ENCODE measurements at places on chromosomes 11 and 22.
A peak's percentile ranks its signal among the peaks of the same experiment; 100 is the strongest.

DNA sequence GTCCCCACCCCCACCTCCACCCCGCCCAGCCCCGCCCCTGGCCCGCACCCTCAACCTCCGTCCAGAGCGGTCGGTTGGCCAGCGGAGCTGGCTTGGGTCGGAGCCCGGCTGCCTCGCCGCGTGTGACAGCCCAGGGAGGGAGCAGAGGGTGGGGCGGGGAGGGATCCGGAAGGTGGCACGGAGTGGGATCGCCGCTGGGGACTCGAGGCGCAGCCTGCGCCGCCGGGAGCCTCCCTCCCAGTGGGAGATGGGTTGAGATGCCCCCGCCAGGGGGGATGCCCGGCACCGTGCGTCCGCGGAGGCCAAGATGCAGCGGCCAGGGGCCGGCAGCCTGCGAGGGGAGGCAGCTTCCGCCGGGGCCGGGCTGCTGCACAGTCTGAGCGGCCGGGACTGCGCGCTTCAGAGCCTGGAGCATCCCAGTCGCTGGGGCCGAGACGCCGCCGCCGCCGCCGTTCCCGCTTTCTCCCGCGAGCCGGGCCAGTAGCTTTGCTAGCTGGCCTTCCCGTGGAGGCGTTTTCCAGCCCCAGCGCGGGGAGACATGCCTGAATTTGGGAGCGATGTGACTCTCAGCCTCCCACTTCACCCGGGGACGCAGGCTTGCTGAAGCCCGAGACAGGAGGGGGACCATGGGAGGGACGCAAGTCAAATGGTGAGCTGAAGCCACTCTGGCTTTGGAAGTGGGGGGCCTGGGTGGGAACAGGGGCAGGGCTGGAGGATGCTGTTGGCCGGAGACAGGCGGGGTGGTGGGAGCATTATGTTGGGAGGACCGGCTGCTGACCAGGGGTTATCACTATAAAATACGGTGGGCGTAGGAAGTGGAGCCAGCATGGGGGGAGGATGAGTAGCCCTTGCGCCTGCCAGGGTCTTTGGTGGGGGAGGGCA, 40.2 kb downstream of the DIXDC1 start:
- peak; percentile 71 for DNase-seq

- DNase-seq: no peak
Observed at GRCh38 chr11:130246738-130247137, 68.0 kb downstream of the ZBTB44 start.

DNA sequence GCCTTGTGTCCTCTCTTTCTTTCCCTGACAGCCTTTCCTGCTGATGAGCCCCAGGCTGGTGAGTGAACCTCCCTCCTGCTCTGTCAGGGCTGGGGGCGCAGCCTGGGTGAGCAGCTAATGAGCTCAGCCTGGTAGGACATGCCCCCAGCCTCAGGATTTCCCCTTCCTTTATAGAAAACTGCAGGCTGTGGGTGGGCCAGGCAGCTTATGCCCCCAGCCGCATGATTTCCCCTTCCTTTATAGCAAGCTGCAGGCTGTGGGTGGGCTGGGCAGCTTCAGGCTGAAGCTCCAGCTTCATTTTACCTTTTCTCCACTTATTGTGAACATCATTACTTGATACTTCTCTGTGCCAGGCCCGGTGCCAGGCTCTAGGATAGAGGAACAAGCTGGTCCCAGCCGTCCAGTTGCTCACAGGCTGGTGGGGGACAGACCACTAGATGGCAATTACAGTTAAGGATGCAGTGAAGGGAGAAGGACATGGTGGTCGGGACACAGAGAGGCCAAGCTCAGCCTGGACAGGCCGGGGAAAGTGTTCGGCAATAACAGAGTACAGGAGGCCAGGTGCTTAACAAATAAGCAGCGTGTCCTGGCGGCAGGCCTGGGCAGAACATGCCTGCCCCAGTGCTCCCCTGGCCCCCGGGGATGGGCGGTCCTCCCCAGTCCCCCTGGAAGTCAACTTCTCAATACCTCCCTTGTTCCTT, 5.3 kb downstream of the LGALS12 start:
- DNase-seq: no peak

GRCh38 chr11:88454881-88455280, 117.3 kb upstream of the CTSC start:
- DNase-seq: no peak

DNA sequence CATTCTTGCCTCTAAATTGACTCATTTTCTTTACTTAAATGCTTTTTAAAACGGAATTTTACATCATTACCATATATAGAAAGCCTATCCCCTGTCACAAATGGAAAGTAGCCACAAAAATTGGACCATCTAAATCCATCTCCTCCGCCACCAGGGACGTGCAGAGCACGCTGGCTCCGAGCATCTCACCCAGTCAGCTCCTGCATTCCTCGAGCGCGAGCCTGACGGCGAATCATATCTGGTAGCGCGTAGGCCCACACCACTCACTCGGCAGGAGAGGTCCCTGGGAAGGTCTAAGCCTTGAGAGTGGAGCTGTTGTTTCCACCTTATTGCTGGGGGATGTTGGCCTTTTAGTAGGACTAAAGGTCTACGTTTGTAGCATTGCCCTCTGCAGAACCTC, 152.4 kb downstream of the TRIM29 start:
- DNase-seq: no peak

GRCh38 chr11:33362051-33362910, 105.1 kb downstream of the HIPK3 start:
- peak; percentile 56 for DNase-seq

DNA sequence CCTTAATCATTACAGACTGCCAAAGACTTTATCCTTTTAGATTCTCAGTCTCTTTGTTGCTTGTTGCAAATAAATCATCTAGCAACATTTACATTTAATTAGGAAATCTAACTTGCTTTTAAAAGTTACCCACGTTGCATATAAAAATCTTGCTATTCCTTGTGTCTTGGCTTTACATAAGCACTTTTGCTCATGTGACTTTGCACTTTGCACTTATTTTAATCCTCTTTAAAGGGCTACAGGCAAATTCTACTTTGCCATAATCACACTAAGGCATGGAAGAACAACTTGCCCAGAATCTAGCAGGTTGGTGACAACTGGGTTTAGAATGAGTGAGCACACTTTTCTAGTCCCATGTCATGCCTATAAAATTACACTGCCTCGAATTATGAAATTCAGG, 25.9 kb downstream of the PRRG4 start:
- no peak for DNase-seq

DNA sequence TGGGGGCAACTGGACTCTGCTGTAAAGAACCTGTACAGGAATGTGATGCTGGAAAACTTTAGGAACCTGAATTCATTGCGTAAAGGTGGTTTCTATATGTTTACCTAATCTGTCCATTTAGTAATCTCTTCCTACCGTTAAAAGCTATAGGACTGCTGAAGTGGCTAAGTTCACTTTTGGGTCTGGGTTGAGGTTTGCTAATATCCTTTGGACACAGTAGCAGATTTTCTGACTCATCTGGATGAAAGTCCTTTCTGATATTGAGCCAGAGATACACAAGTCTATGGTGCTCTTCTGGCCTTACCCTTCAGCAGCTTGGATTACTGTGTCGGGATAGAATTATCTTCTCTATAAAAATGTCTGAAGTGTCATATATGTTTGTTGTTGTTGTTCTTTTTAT, 16.9 kb downstream of the ZNF215 start:
- DNase-seq: no peak

GRCh38 chr11:32963721-32964120, 52.0 kb upstream of the DEPDC7 start:
- no peak for DNase-seq

GRCh38 chr11:31940371-31941037, 129.4 kb upstream of the PAX6 start:
- no peak for DNase-seq

GRCh38 chr22:38258895-38259294, 13.9 kb downstream of the TMEM184B start:
- DNase-seq: no peak

DNA sequence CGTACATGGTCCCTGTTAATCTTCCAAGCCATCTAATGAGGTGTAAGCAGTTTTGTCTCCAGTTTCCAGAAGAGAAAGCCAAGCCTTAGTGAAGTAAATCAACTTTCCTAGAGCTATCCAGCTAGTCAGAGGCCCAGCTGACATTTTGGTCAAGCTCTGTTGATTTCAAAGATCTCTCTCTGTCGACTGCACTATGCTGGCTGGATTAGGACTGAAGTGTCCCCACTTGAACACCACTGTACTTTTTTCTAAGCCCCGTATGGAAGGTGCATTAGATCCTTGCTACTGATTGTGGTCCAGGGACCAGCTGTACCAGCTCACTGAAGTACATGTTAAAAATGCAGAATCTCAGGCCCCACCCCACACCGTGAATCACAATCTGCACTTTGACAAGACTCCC, 176.5 kb upstream of the NAV2 start:
- no peak for DNase-seq

DNA sequence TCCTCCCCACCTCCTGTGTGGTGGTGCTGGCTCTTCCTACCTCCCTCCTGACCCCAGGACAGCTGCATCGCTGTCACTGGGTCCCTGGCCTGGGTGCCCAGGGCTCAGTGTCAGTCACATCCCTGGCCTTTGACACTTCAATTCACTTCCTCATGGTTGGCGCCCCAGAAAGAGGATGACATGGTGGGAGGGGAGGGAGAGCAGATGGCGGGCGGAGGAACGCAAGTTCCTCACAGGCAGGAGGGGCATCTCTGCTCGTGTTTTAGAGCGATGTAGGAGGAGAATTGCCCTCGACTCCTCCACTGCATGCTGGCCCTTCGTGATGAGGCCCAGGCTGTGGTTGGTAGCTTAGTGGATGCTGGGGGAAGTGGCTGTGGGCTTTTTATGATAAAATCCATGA, 35.1 kb upstream of the KRTAP5-7 start:
- DNase-seq: no peak

GRCh38 chr11:128379587-128380580, 207.5 kb downstream of the ETS1 start:
- no peak for DNase-seq

GRCh38 chr11:122137078-122137793, 21.2 kb upstream of the BLID start:
- DNase-seq: no peak

- DNase-seq: no peak
Observed at GRCh38 chr22:20238901-20239675, 29.0 kb downstream of the RTN4R start.

DNA sequence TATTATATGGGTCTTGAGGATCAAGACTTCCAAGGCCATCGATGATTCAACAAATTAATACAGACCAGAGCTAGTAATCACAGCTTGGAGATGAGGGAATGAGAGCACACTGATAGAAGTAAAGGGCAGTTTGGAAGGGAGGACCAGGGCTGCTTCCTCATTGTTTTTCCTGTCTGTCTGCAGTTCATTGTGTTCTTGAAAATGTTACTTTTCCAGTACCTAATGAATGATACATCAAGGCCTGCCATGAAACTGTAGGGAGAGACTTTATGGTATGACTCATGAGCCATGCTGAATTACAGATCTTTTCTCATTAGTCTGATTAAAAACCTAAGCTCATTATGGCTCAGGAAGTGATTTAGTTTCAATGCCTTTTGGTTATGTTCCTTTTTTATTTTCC, 855.6 kb downstream of the KCNA4 start:
- no peak for DNase-seq

GRCh38 chr11:74682731-74683278, 48.4 kb downstream of the CHRDL2 start:
- no peak for DNase-seq

DNA sequence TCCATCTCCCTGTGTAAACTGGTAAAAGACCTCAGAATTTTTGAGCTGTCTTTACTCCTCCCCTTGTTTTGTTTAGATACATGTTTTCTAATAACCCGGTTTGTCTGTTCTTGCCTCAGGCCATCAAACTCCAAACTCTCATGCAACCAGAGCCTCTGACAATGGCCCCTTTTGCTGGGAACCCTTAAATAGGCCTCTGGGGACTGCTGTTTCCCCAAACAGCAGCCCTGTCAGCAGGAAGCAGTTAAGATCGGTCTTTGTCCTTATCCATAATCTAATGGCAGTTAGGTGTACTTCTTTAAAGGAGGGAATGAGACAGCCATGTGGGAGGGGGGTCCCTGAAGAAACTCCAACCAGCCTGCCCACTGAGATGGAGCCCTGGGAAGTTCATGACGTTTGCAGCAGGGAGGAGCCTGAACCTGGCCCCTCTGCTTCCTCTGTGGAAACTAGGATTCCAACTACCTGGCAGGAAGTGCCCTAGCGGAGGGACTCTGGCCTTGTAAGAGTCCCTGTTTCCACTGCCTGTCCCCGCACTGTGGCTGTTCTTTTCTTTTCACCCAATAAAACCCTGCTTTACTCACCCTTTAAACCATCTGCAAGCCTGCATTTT, 1354.4 kb downstream of the LRRC4C start:
- DNase-seq: peak; percentile 94

DNA sequence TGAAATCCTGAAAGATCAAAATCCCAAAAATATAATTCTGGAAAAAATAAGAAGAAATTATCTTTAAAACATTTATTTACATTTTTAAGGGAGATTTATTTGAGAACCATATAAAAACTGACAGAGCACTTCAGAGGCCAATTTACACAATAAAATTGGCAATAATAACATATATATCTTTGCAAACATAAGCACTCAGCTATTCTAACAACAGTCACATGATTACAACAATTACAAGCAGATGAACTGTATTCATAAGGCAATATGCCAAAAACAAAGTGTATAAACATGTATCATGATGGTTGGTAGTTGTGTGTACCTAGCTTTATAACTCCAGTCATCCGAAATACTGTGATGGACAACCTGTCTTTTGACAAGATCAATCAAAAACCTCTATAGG, 17.7 kb upstream of the RASSF10 start:
- no peak for DNase-seq

DNA sequence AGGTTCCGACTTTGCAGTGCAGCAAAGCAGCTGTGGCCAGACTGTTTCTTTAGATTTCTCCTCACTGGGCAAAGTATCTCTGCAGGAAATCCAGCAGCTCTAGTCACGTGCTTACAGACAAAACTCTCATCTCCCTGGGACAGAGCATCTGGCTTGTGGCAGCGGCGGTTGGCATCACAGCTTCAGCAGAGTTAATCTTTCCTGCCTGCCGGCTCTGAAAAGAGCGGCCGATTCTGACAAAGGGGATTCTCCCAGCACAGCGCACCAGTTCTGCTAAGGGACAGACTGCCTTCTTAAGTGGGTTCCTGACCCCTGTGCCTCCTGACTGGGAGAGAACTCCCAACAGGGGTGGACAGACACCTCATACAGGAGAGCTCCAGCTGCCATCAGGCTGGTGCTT, 1357.3 kb upstream of the TENM4 start:
- DNase-seq: no peak

DNA sequence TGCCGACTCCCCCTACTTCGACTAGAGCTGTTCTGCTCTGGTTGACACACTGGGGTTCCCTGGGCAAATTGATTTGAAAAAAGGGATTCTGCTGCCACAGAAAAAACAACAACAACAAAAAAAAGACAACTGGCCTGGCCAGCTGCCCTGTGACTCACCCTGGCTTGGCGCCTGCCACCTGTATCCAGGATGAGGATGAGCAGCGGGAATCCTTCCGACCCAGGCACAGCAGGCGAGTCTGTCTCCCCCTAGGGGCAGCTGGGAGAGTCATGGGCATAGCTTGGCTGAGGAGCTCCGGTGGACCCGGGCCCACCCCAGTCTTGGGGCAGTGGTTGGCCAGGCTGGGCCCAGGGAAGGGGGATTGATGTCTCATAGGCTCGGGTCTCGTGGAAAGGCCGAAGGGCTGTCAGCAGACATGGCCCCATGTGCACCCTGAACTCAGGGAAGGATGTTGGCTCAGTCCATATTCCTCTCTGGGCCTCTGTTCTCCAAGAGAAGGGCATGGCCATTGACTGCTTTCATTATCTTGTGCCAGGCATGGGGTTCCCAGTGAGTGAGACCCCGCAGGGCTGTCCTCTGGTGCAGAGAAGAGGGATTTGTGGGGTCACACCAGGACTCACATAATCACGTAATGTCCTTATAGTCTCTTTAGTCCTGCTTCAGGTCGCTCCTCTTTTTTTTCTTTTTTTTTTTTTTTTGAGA, 10.4 kb upstream of the SUN2 start:
- peak; percentile 82 for DNase-seq

- peak; percentile 79 for DNase-seq
Observed at GRCh38 chr11:94588366-94588942, 21.3 kb downstream of the PIWIL4 start.
